Caco-2 (cell line): ENCODE measurements at places on chromosomes 11 and 22. TPM values are rescaled to one million over a fixed set of nuclear protein-coding genes. Genes with fewer than 3 reads are reported as not detected.
A peak's percentile ranks its signal among the peaks of the same experiment; 100 is the strongest.

Gene CSNK2A3
- 0.75 and 1.2 TPM in 2 replicates for total RNA-seq

DNA sequence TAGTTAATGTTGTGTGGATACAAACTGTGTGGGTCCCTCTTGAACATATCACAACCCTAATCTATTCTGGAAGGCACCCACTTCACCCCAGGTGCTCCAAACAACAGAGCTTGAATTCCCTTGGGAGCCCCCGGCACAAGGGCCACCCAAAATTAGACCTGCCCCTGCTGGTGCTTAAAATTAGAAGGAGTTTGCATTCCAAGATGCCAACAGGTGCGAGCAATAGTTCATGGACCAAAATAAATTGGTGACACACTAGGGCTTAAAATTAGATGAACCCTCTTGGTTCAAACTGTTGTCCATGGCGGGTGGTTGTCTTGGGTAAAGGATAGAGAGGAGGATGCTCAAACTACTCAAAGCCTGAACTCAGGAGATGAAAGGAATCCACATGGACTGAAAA is 291.5 kb downstream of the MN1 start:
- DNase-seq, result no peak

DNA sequence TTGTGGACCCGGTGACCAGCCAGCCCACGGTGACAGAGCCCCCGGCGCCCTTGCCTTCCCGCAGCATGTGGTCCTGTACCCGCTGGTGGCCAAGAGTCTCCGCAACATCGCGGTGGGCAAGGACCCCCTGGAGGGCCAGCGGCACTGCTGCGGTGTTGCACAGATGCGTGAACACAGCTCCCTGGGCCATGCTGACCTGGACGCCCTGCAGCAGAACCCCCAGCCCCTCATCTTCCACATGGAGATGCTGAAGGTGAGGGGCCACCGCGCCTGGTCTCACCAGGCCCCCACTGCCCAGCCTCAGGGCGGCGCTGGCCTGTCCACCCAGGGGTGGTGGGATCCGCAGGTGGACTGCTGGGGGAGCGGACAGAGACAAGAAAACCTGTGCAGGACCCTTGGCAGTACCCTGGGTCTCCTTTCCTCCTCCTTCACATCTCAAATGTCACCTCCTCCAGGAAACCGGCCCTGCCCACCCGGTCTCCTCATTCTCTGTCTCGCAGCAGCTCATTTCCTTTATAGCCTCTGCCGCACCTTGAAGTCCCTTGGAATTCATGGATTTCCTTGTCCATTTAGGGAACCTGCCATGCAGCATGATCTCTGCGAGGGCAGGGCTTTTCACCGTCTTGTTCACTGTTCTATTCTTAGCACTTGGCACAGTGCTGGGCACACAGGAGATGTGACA is 6.5 kb downstream of the AIP start:
- peaks cover 14% of the 10 kb centered on the region for H3K36me3 ChIP-seq
- H3K4me1 ChIP-seq, result 0 out of 2 replicates have a peak, but pooled peaks cover 5% of the 10 kb centered on the region
- no peak for DNase-seq
- H3K27me3 ChIP-seq, result no peaks in the 10 kb centered on the region
- no peak overlapping the region for H3K4me3 ChIP-seq

- no peaks in the 10 kb centered on the region for H3K36me3 ChIP-seq
- H3K4me3 ChIP-seq, result no peak overlapping the region
- H3K27ac ChIP-seq, result no peak overlapping the region
- no peak for DNase-seq
Observed at GRCh38 chr11:119650251-119650650, 78.7 kb downstream of the NECTIN1 start.

DNA sequence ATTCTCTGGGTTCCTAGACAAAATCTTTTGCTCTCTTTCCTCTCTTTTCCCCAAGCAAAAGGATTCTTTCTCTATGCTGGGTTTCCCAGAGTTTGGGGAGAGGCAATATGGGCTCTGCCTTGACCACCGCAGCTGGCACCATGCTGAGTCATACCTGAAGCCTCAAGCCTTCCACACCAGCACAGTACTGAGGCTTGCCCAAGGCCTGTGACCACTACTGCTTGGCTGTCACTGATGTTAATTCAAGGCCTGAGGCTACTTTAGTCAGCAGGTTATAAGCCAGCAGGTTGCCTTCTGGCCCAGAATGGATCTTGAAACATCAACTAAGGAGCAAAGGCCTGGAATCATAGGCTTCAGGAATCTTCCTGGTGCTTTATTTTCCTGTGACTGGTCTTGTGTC is 185.3 kb downstream of the DYNC2H1 start:
- no peak overlapping the region for H3K27ac ChIP-seq
- DNase-seq, result no peak
- H3K4me1 ChIP-seq, result no peaks in the 10 kb centered on the region
- H3K27me3 ChIP-seq, result no peaks in the 10 kb centered on the region

DNA sequence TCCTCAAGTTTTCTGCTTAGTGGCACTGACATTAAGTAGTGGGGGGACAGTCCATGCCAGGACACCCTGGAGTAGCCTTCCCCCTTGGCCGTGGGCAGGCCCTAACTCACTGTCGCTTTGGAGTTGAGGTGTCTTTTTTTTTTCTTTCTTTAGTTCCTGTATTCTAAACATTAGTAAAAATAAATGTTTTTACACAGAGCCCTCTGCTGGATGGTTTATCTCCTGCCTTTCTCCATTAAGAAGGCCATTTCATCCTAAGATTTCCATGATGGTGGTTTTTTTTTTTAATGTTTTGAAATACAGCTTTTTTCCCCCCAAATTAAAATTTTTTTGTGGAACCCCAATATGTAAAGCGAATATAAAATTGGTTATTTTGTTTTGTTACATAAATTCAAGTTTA is 1.8 kb upstream of the TIGD3 start:
- no peaks in the 10 kb centered on the region for H3K27me3 ChIP-seq
- peaks cover 3% of the 10 kb centered on the region for H3K36me3 ChIP-seq
- H3K4me1 ChIP-seq, result peaks cover 20% of the 10 kb centered on the region
- DNase-seq, result no peak
- peak overlapping the region; percentile 18 for H3K27ac ChIP-seq

GRCh38 chr11:16807306-16807705 is 68.9 kb downstream of the C11orf58 start:
- peaks cover 5% of the 10 kb centered on the region for H3K36me3 ChIP-seq
- no peak overlapping the region for H3K4me3 ChIP-seq
- H3K4me1 ChIP-seq, result peaks cover 1% of the 10 kb centered on the region; the same call in 1 of the 2 replicates
- H3K27me3 ChIP-seq, result no peaks in the 10 kb centered on the region
- no peak for DNase-seq

GRCh38 chr11:104343578-104343977 is 179.6 kb upstream of the PDGFD start:
- H3K4me1 ChIP-seq, result no peaks in the 10 kb centered on the region
- no peak overlapping the region for H3K27ac ChIP-seq
- H3K4me3 ChIP-seq, result no peak overlapping the region
- H3K36me3 ChIP-seq, result no peaks in the 10 kb centered on the region
- peak; percentile 29 for DNase-seq
- no peaks in the 10 kb centered on the region for H3K27me3 ChIP-seq

DNA sequence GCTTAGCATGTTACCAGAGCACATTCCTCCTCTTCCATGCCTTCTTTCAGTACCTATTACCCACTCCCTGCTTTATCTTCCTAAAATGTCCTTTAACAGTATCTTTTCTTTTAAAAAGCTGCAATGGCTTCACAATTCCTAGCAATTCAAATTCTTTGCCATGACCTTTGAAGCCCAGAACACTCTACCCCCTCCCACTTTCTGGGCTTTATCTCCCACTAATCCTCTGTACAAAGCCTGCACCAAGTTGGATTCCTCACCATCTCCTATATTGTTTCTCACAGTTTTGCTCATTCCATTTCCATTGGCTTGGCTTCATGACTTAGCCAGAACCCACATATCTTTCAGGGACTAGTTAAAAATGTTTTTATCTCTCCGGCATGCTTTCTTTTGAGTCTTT is 80.9 kb downstream of the FAM76B start:
- no peaks in the 10 kb centered on the region for H3K36me3 ChIP-seq
- no peaks in the 10 kb centered on the region for H3K27me3 ChIP-seq
- DNase-seq, result peak; percentile 63
- H3K4me3 ChIP-seq, result no peak overlapping the region

DNA sequence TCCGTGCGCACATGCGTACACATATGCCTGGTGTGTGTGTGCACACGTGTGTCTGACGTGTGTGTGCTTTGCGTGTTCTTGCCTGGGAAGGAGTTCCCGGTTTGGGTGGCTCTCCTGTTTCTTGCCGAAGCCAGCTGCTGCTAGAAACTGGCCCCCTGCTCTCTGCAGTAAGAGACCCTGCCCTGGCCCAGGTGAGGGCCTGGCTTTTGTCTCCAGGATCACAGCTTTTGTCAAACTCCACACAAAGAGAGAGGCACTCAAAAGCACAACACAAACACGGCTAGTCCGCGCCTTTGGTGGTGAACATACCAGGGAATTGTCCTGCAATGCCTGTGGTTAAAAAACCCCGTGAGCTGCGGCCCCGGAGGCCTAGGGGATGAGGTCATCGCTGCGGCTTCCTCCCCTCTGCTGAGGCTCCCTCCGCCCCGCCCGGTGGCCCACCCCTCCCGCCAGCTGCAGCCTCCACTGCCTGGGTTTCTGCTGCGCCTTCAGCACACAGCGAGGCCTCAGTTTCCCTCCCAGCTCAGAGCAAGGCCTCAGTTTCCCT is 88.9 kb downstream of the KCNQ1 start:
- H3K4me1 ChIP-seq, result peaks cover 21% of the 10 kb centered on the region
- H3K36me3 ChIP-seq, result no peaks in the 10 kb centered on the region
- H3K27ac ChIP-seq, result peak overlapping the region; percentile 37
- H3K27me3 ChIP-seq, result no peaks in the 10 kb centered on the region
